ENCODE measurements at places on chromosomes 2 and 18.

DNA sequence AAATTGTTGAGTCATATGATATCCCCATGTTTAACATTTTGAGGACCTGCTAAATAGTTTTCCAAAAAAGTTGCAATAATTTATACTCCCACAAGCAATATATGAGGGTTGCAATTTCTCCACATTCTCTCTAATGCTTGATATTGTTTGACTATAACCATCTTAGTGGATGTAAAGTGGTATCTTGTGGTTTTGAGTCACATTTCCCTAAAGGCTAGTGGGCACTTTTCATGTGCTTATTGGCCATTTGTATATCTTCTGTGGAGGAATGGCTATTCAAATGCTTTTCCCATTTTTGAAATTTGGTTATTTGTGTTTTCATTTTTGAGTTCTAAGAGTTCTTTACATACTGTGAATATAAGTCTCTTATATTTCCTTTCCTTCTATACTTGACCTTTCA, 82.7 kb downstream of the SCG2 start:
- no peak for DNase-seq

- DNase-seq = no peak
These were observed 658.8 kb upstream of the ID2 start for GRCh38 chr2:8022908-8023640.

- DNase-seq = no peak
These were observed 24.6 kb upstream of the ACAA2 start for GRCh38 chr18:49837889-49838288.

DNA sequence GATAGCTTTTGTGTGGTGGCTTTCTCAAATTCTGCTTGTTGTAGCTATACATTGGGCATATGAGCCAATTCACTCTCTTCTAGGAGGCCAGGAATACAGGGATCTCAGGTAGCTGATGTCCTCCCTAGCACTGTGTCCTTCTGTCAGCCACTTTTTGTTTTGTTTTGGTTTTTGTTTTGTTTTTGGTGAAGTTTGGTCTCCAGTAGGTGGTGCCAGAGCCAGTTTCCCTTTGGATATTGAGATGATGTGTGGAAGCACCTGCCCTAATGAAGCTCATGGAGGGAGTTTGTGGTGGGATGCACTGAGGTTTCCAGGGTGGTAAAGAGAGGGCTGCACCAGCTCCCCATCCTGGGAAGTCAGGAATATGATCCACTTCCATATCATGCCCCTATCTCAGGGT, 100.5 kb upstream of the VWC2L start:
- DNase-seq = no peak

DNA sequence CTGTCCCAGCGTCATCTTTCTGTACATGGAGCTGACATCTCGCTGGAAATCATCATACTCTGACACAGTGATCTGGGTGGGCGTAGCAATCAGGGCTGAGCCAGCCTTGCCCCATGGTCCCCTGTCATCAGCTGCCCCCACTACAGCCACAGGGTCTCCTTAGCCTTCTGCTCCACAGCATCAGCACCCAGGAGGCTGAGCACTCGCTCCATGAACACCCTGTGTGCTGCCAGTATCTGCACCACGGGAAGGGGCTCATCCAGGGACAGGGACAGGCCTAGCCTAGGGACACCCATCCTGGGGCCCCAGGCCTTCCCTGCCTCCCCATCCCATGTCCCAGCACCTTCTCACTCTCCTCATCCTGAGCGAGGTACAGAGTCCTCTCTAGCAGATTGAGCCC, 11.4 kb downstream of the ALPG start:
- no peak for DNase-seq

DNA sequence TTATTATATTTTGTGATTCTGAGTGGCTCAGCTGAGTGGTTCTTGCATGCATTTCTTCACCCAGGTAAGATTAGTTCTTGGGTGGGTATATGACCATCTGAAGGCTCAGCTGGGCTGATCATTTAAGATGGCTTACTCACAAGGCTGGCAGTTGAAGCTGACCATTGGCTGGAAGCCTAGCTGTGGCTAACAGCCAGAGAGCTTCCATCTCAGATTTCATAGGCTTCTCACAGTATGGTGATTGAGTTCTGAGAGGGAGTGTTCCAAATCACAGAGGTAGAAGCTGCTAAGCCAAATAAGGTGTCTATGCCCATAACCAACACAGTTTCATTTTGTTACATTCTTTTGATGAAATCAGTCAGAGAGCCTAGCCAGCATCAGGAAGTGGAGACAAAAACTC, 117.4 kb upstream of the RPRM start:
- DNase-seq = no peak

DNA sequence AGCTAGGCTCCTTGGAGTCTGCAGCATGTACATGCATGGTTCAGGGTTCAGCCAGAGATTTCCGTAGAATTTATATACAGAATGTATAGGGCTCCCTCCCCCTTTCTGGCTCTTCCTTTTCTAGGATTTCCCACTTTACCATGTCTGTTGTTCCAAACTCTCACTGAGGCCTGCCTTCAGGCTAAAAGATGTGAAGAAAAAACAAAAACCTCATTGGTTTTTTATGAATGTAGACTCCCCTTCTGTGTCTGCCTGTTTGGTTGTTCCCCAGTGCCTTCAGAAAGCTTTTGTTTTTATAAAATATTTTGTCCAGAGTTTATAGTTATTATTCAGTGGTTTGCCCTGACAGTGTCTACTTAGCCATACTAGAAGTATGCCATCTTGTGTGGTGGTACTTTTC, 3.6 kb downstream of the NDUFV2 start:
- no peak for DNase-seq

GRCh38 chr2:18664421-18664820, 75.1 kb upstream of the NT5C1B start:
- no peak for DNase-seq

- no peak for DNase-seq
These were observed 99.5 kb downstream of the USP40 start for GRCh38 chr2:233466991-233467603.

- DNase-seq = no peak
These were observed 75.2 kb upstream of the CTDP1 start for GRCh38 chr18:79604205-79604912.

GRCh38 chr2:10494351-10495066, 46.4 kb upstream of the ODC1 start:
- no peak for DNase-seq

GRCh38 chr2:119242276-119243119, 18.9 kb downstream of the STEAP3 start:
- DNase-seq = no peak

DNA sequence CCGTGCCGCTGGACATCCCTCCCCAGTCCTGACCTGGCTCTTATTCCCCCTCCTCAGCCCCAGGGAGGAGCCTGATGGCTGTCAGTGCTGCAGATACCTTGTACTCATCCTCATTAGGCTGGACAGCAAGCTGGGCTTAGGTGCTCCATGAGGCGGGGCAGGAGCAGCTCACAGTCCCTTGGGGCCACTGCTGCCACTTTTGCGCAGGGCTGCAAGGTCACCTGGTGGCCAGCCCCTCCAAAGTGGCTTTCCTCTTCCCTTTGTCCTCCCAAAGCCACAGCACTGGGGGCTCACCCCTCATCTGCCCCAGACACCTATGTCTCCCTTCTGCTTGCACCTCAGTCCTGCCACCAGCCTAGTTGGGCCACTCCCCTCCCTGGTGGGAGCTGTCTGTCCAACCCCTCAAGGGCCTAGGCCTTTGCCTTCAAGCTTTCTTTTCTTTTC, 60.8 kb downstream of the FAM168B start:
- no peak for DNase-seq

DNA sequence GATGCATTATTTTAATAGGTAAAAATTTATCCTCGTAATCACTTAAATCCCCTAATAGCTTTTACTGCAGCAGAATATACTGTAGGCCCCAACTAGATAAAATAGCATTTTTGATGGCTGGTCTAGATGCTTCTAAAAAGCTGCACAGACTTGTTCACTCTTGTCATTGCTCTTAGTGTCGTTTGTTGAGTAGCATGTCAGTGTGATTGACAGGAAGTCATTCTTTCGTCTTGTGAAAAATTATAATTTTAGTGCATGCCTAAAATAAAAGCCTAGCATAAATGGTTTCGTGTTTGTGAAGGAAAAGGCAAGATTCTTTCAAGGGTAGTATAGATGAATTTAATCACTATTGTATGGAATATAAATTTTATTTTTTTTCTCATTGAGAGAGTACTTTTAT, 275.0 kb downstream of the PTGR3 start:
- no peak for DNase-seq

DNA sequence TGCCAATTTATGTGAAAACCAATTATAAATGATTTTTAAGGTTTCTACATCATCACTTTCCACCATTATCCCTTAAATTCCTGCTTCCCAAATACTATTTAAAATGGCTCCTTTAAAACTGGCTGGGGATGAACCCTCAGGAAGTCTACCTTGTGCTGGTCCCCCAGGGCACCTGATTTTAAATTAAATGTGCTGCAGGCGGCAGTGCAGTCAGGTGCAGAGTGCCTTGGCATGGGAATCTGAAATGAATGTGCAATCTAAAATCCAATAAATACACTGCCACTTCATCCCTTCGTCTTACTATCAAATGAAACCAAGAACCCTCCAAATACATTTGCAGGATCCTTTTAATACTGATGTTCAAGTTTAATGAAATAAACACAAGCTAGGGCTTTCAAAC, 61.8 kb downstream of the C2orf76 start:
- no peak for DNase-seq

DNA sequence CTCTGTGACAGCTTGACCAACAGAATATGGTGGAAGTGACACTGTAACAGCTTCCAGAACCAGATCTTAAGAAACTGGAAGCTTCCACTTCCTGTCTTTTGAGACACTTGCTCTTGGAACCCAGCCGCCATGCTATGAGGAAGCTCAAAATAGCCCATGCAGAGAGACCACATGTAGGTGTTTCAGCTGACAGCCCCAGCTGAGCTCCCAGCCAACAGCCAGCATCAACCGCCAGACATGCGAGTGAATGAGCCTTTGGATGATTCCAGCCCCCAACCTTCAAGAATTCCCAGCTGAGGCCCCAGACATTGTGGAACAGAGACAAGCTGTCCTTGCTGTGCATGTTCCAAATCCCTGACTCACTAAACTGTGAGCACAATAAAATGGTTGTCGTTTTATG, 27.9 kb downstream of the ACVR1 start:
- no peak for DNase-seq

- no peak for DNase-seq
These were observed 28.1 kb upstream of the SATB2 start for GRCh38 chr2:199485732-199486335.

GRCh38 chr2:50863218-50863617, 168.7 kb downstream of the NRXN1 start:
- DNase-seq = no peak

- DNase-seq = no peak
These were observed 70.5 kb downstream of the SFXN5 start for GRCh38 chr2:73000808-73001570.

- DNase-seq = no peak
These were observed 46.4 kb downstream of the HEATR5B start for GRCh38 chr2:37037771-37038170.

- no peak for DNase-seq
These were observed 129.5 kb upstream of the PELI1 start for GRCh38 chr2:64273524-64274398.

DNA sequence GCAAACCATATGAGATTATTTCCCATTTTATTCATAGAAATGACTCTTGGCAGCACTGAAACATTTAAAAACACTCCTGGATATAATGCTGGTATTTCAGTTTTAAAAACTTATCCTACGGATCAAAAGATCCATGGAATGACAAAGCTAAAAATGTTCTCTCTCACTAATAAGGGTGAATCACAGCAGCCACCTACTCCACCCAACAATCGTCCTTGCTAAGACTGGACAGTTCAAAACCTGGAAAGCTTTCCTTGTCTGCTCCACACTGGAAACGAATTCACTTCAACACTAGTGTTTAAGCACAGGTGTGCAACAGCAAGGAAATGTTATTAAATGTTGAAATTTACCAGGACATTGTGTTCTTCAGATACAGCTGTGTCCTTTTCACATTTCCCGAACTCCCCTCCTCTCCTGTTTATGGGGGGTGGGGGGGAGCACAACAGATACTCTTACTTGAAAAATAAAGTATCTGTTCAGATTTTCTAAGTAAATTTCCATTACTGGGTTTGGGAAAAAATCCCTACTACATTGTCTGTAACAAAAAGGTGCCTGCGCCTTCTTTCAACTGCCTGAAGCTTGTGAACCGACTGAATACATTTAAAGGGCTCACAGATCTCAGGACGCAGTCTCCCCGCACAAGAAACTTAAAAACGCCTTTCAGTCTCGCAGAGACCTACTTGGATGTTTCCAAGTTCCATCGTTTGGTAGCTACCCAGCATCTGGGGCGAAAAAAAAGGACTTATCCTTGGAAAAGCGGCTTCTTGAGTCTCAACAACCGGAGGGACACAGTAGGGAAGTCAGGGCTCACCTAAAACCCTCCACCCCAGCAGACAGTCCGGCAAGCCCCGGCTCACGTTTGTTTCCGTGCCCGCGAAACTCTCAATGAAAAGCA, 1.3 kb downstream of the YWHAQ start:
- DNase-seq = no peak

Measured in CD4-positive, alpha-beta T cell treated with Interleukin-15 for 4 hours (primary cell).